Naive thymus-derived CD4-positive, alpha-beta T cell (primary cell): ENCODE measurements at places on chromosomes 6 and 20. TPM values are rescaled to one million over a fixed set of nuclear protein-coding genes. Genes with fewer than 3 reads are reported as not detected.
A peak's percentile ranks its signal among the peaks of the same experiment; 100 is the strongest.

- no peaks in the 10 kb centered on the region for H3K27me3 ChIP-seq
- H3K36me3 ChIP-seq: no peaks in the 10 kb centered on the region
- no peak for DNase-seq
- H3K4me1 ChIP-seq: no peaks in the 10 kb centered on the region
- no peak overlapping the region for H3K27ac ChIP-seq
Observed at GRCh38 chr6:168102315-168102985, 23.4 kb upstream of the FRMD1 start.

DNA sequence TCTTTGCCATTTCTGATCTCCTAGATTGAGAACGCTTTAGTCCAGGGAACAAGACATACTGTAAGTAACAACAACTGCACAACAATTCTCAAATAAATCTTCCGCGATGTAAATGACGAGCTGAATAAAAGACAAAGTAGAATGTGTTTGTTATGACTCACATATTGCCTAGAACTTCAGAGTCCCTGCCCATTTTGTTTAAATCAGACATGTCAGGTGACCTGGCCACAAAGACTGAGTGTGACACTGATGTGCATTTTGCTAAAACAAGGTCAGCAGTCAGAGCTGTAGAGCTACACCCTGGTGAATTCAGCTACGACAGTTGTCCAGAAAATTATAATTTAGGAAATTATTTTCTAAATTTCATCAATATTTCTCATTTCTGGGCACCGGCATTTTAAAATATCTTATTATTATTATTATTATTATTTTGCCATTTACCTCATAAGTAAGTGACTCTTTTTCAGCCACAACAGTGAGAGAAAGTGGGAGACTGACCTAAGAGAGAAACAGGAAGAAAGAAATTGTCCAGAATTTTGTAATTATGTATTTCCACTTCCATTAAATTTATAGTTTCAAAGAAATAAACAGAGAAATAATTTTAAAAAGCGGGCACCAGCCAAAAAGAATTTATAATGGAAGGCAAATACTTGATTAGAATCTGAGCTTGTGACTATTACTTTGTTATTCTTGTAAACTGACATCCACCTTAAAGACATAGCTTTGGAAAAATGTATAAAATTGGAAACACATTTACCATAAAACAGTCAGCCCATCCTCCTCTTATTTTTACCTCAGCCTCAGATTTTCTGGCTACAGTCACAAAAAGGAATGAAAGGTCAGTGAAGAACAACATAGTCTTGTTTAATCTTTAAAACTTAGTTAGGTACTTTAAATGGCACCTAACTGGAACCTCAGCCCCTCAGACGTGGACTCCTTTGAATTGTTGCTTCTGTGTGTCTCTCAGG, 157.0 kb upstream of the CITED2 start:
- peaks cover 10% of the 10 kb centered on the region for H3K4me1 ChIP-seq
- H3K27me3 ChIP-seq: no peaks in the 10 kb centered on the region
- no peak for DNase-seq
- H3K27ac ChIP-seq: no peak overlapping the region
- H3K36me3 ChIP-seq: no peaks in the 10 kb centered on the region

DNA sequence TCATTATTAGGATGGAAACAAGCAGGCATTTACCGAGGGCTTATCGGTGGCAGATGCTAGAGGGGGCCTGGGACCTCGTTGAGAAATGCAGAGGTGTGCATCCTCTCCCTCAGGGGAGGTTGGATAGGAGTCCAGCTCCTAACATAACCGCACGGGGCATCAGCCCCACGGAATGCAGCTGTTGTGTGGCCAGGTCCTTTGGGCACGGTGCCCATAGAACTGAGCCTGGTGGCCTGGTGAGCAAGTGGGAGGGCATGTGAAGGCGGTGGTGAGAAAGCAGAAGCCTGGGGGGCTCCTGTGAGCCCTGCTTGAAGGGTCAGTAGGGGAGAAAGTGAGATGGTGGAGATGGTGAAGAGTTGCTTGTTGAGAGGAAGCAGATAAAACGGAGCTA, 143.7 kb downstream of the CDH26 start:
- H3K4me1 ChIP-seq: peaks cover 7% of the 10 kb centered on the region
- no peaks in the 10 kb centered on the region for H3K36me3 ChIP-seq
- DNase-seq: no peak
- no peak overlapping the region for H3K4me3 ChIP-seq

- H3K27ac ChIP-seq: peak overlapping the region; percentile 95
- no peak for DNase-seq
- H3K27me3 ChIP-seq: no peaks in the 10 kb centered on the region
- no peaks in the 10 kb centered on the region for H3K36me3 ChIP-seq
Observed at GRCh38 chr20:33812908-33813462, 1.8 kb downstream of the CHMP4B start.

DNA sequence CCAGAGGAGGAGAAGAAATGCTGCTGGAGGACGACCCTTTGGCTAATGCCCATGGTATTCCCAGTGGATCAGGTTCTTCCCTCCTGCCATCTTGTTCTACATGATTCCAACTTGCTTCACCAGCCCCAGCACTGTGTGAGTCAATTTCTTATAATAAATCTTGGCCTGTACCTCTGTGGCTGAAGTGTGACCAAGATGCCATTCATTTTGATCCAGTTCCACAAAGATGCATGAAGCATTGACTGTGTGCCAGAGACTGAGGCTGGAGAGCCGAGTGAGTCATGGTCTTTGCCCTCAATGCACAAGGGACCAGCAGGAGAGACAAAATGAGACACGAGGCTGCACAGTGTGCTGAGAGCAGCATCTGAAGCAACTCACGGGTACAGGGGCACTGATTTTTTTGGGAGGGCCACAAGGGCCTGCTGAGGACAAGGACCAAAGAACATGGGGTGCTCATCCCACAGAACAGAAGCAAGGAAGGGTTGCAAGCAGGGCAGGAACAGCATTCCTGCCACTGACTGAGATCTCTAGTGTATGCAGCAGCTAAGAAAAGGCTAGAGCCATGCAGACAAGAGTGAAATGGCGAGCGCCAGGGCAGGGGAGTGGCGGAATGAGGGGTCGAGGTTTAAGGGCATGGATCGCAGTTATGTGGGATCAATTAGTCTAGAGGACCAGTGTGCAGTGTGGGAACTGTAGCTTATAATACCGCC, 207.0 kb downstream of the THBS2 start:
- H3K36me3 ChIP-seq: no peaks in the 10 kb centered on the region
- no peak overlapping the region for H3K4me3 ChIP-seq
- no peak for DNase-seq
- no peaks in the 10 kb centered on the region for H3K4me1 ChIP-seq

DNA sequence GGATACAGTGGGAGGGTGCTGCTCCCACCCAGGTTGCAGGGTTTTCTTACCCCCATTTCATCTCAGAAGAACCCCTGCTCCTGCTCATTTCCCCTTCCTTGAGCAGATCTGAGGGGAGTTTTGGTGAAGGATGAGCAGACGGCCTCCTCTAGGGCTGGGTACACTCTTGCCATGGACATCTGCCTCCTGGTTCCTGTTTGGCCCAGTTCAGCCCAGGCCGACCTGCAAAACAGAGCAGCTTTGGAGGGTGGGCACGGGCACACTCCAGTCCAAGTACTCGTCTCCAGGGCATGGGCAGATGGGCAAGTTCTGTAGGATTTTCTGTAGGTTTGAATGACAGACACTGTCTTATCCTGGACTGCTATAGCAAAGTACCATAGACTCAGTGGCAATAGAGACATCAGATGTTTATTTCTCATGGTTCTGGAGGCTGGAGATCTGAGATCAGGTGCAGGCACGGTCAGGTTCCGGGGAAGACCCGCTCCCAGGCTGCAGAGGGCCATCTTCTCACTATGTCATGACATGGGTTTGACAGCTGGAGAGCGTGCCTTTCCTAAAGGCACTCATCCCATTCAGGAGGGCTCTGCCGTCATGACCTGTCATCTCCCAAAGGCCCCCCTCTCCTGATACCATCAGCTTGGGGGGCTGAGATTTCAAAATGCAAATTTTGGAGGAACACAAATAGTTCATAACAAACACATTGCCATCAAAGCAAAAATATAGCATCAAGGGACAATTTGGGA, 6.2 kb downstream of the NPBWR2 start:
- peaks cover 10% of the 10 kb centered on the region for H3K4me1 ChIP-seq
- no peaks in the 10 kb centered on the region for H3K27me3 ChIP-seq
- H3K36me3 ChIP-seq: no peaks in the 10 kb centered on the region
- no peak overlapping the region for H3K4me3 ChIP-seq

DNA sequence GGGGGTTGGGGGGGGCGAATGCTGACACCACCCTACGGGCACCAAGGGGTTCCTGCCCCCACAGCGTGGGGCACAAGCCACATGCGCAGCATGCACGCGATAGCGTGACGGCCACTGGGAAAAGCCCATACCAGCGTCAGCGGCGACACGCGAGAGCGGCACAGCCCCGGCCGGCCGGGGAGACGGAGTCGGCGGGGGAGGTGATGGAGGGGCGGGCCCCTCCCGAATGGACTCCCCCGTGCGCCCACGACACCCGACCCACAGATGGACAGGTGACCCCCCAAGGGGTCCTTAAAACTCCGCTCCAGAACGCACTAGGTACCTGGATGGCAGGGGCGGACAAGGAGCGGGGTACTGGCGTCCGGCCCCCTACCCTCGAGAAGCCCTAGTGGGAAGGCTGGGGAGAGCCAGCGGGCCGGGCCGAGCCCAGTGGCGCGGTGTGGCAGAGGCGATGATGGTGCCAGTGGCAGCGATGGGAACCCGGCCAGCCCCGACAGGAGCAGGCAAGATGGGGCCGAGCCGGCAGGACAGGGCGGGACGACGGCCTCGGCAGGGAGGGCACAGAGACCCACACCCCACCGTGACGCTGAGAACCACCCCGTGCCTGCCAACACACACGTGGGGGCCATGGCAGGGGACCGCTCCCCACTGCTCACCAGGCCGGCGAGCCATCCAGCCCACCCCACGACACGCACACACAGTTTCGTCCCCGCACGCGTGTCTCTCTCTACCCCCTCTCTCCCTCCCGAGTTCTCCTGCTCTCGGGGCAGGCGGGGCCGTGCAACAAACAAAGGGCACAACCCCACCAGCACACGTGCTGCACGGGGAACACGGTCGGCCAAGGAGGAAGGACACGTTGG, 1959.8 kb upstream of the DEFB115 start:
- no peak overlapping the region for H3K27ac ChIP-seq
- DNase-seq: no peak
- no peaks in the 10 kb centered on the region for H3K27me3 ChIP-seq
- H3K4me1 ChIP-seq: no peaks in the 10 kb centered on the region
- H3K4me3 ChIP-seq: no peak overlapping the region
- H3K36me3 ChIP-seq: no peaks in the 10 kb centered on the region

DNA sequence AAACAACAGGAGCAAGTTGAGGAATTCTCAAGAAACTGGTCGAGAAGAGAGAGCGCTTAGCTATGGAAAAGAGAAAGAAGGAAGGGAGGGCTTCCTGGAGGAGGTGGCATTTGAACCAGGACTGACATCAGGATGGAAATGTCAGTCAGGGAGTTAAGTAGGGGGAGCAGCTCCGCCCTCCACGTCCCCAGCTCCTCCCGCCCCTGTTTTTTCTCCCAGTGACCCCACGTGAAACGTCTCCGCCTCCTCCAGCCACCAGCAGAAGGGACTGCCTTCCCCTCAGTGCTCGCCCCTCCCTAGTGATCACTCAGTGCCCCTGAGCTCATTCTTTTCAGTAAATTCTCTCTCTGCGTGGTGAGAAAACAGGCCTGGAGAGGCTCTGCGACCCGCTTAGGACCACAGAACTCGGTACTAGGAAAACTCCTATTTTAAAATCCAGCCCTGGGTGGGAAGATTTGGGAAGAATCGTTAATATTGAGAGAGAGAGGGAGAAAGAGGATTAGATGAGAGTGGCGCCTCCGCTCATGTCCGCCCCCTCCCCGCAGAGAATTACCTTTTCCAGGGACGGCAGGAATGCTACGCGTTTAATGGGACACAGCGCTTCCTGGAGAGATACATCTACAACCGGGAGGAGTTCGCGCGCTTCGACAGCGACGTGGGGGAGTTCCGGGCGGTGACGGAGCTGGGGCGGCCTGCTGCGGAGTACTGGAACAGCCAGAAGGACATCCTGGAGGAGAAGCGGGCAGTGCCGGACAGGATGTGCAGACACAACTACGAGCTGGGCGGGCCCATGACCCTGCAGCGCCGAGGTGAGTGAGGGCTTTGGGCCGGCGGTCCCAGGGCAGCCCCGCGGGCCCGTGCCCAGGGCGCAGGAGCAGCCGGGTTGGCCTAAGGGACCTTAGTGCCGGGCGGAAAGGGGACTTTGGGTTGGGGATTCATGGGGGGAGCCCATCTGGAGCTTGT, 4.6 kb downstream of the HLA-DPB1 start:
- H3K4me1 ChIP-seq: peaks cover 1% of the 10 kb centered on the region
- H3K27ac ChIP-seq: no peak overlapping the region
- no peaks in the 10 kb centered on the region for H3K36me3 ChIP-seq
- no peak for DNase-seq

DNA sequence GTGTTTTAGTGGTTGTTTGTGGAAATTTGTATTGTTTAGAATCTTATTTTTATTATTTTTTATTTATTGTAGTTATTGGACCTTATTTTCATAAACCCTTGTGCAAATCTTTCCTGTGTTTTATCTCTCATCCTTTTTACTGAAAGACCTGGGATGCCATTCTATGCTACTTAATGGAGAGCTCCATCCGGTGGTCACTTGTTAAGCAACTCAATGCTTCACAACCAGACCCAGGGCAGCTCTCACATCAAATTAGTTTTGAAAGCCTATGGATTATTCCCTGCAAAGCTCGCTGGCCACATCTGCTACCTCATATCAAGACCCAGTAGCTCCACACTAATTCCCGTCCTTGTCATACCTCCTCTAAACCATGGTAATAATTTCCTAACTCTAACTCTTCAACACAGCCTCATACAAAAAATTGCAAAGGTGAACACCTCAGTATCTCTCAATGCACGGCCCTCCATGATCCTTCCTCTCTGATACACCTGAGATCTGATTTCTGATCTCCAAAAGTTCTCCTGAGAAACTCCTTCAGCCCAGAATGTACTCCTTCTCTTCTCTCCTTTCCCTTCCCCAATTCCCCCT, 296.6 kb upstream of the MANEA start:
- no peaks in the 10 kb centered on the region for H3K27me3 ChIP-seq
- no peak for DNase-seq
- no peaks in the 10 kb centered on the region for H3K4me1 ChIP-seq
- no peak overlapping the region for H3K27ac ChIP-seq
- H3K4me3 ChIP-seq: no peak overlapping the region
- H3K36me3 ChIP-seq: no peaks in the 10 kb centered on the region

- H3K4me3 ChIP-seq: no peak overlapping the region
Observed at GRCh38 chr20:61303675-61304074, 51.6 kb downstream of the CDH4 start.

GRCh38 chr6:33390767-33391277, 801 bp upstream of the KIFC1 start:
- H3K4me1 ChIP-seq: peaks cover 13% of the 10 kb centered on the region
- H3K4me3 ChIP-seq: peak overlapping the region; percentile 28
- no peaks in the 10 kb centered on the region for H3K27me3 ChIP-seq
- no peaks in the 10 kb centered on the region for H3K36me3 ChIP-seq
- no peak for DNase-seq
- H3K27ac ChIP-seq: peak overlapping the region; percentile 81

GRCh38 chr20:40464731-40465208, 224.3 kb downstream of the MAFB start:
- no peaks in the 10 kb centered on the region for H3K36me3 ChIP-seq
- no peaks in the 10 kb centered on the region for H3K27me3 ChIP-seq
- H3K4me3 ChIP-seq: no peak overlapping the region
- no peak for DNase-seq
- no peaks in the 10 kb centered on the region for H3K4me1 ChIP-seq
- H3K27ac ChIP-seq: no peak overlapping the region

- no peak overlapping the region for H3K27ac ChIP-seq
- H3K27me3 ChIP-seq: no peaks in the 10 kb centered on the region
- DNase-seq: no peak
- no peaks in the 10 kb centered on the region for H3K4me1 ChIP-seq
- H3K4me3 ChIP-seq: no peak overlapping the region
Observed at GRCh38 chr20:45355209-45356084, 7.2 kb upstream of the SDC4 start.

FAM217A gene
- polyA plus RNA-seq: not detected

BEND6 gene
- not detected for polyA plus RNA-seq

FITM2 gene
- polyA plus RNA-seq: 3.1 TPM

GINS1 gene
- 1.1 TPM for polyA plus RNA-seq
